AG08396 (cell line): ENCODE measurements at places on chromosomes 1 and 21.

DNA sequence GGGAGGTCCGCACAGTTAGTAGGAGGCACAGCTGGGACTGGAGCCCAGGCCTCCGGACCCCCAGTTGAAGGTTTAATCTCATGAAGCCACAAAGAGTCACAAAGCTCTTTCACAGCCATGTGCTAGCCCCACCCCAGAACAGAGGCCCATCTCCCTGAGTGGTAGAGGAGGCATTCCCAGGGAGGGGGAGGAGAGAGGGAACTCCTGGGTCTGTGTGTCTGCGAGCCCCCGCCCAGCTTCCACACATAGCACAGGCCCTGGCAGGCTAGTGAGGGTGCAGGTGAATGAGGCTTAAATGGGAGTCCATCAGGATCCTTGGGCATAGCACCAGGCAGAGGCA lies 197.8 kb downstream of the MATN1 start:
- DNase-seq: no peak

GRCh38 chr1:207973898-207974568 lies 63.1 kb upstream of the CD34 start:
- DNase-seq: no peak

DNA sequence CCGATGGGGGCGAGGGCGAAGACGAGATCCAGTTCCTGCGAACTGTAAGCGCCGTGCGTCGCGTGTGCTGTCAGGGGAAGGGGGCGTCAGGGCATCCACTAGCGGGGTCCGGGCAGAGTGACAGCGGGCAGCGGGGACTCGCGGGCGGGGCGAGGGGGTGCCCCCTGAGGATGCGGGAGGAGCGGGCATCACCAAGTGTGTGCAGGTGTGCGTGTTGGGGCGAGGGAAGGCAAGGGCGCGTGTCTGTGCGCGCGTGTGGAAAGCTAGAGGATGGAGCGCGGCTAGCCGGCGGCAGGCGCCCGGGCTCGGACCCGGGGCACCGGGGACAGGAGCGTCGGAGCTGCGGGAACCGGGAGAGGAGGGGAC lies 525 bp downstream of the RYR2 start:
- no peak for DNase-seq

GRCh38 chr1:98661544-98662355 lies at the start of gene SNX7:
Gene SNX7 (plus strand): TSS chr1:98661721. CDS start chr1:98661732, 11 bp downstream.
- DNase-seq: peak; percentile 95

GRCh38 chr1:58964428-58964827 lies 180.6 kb upstream of the JUN start:
- no peak for DNase-seq

DNA sequence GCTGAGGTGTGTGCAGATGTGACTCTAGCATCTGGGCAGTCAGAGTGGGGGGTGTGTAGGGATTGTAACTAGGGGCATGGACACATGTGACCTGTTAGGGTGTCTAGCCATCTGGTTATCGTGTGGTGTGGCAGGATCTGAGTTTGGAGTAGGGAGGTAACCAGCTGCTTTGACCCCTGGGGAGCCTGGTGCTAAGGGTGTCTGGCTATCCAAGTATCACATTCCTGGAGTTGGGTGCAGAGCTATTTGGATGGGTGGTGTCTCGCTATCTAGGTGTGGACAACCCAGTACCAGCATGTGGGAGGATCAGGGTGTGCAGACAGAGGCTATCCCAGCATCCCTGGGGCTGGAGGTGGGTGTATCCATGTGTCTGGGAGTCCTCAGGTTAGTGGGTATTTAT lies 4.7 kb downstream of the PTPRU start:
- no peak for DNase-seq

GRCh38 chr1:17856496-17857108 lies 101.5 kb downstream of the ACTL8 start:
- no peak for DNase-seq

GRCh38 chr1:180268556-180269075 lies 38.6 kb downstream of the LHX4 start:
- no peak for DNase-seq

DNA sequence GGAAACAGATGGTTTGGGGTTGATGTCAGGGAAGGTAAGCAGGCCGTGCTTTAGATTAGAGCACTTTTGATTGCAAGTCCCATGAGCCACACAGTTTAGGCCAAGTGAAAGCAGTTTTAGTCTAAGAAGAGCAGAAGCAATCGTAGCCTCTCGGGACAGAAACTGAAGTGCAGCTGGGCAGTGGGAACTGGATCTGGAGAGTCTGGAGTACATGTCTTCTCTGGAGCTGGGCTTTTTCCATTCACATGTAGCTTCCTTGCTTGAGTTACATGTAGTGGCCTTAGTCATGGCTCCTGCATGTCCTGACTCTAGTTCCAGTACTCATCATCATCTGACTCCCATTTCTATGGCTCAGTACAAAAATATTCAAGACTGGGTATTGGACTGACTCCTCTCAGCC lies 16.7 kb downstream of the CAMTA1 start:
- peak; percentile 43 for DNase-seq

GRCh38 chr1:180241716-180242544 lies 11.9 kb downstream of the LHX4 start:
- peak; percentile 49 for DNase-seq

DNA sequence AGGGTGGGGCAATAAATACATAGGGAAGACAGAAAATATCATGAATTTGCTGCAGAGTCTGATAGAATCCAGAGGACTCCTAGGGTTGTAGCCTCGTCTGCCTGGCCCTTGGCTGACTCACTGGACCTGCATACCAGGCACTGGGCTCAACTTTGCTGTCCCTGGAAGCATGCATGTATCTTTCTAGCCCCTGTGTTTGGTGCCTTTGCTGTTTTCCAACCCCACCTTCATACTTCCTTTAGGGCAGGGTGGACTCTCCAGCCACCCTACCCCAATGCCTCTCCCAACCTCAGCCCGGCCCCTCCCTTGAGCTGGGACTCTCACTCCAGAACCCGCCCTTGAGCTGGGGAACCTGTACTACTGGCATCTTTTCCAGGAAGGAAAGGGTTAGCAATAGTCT lies 1.2 kb downstream of the RAB25 start:
- DNase-seq: peak; percentile 42

DNA sequence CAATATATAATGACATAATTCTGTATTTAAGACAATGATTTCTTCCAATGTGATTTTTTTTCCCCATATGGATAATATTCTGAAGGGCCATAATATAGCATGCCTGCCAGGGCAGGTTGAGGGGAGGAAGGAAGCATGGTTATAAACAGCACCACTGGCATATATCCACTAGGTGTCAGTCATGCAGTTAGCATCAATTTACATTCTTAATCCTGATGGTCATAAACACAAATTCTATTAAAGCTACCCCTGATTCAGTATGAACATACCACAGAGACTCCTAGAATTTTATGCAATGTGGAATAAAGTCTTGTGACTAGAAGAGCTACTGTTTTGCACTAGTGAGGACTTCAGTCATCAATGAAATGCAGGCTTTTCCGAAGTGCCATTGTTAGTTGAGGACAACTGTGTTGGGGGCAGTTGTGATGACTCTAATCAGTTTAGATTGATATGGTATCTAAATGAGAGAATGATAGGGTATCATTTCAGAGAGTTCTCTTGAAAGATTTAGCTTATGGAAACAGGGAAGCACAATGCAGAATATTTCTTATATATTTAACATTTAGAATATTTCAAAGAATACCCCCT lies 342.7 kb upstream of the NR5A2 start:
- DNase-seq: peak; percentile 49

DNA sequence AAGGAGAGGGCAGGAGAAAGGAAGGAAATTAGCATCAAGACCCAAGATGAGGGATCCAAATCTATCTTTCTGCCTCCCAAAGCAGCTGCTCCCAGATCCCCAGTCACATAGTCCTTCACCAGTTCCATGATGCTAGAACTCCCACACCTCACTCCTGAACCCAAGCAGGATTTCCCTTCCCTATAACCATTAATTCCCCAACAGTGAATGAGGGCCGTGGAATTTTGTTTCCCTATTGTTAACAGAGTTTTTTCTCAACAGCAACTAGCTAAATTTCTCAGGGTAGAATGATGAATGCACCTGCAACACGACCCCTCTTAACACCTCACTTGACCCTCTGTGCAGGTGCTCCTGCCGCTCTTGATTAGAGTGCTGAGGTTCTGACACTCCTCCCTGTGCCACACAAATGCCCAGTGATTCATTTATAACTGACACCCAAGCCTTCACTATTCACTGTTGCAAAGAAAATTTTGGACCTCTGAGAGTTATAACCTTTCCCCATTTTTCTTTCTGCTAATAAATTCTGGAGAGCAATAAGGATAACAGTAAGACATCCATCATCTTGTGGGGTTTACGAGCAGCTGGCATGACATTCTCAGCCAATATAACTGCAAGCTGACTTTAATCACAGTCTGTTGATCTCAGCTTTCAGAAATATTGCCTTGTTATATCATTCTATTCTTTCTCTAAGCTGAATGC lies 25.4 kb upstream of the NPL start:
- DNase-seq: no peak

- DNase-seq: no peak
Observed at GRCh38 chr21:36792505-36792967, 93.6 kb downstream of the SIM2 start.

- DNase-seq: no peak
Observed at GRCh38 chr1:156394835-156395461, 25.9 kb downstream of the RHBG start.

DNA sequence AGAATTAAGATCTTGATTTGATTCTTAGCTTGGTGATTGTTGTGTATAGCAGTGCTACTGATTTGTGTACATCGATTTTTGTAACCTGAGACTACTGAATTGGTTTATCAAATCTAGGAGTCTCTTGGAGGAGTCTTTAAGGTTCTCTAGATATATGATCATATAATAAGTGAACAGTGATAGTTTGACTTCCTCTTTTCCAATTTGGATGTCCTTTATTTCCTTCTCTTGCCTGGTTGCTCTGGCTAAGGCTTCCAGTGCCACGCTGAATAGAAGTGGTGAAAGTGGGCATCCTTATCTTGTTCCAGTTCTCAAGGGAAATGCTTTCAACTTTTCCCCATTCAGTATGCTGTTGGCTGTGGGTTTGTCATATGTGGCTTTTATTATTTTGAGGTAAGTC lies 61.5 kb upstream of the LYST start:
- no peak for DNase-seq

DNA sequence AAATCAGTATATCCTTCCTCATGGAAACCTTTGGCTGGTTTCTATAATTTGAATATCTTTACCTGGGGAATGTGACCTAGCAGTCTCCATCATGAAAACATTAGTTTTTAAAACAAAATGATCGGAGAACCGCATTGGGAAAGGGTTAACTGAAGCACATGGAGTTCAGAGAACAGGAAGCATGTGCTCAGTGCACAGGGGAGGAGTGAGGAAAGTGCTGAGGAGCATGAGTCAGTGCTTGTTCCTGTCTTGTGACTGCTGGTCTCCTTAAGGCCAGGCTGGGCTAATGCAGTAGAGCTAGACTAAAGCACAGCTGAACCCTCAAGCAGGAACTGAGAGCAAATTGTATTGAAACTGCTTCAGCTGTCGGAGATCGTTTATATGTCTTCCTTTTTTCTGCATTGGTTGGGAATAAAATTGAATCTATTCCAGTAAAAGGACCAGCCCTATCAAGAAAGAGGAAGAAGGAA lies 5.8 kb downstream of the IFI16 start:
- peak; percentile 72 for DNase-seq

DNA sequence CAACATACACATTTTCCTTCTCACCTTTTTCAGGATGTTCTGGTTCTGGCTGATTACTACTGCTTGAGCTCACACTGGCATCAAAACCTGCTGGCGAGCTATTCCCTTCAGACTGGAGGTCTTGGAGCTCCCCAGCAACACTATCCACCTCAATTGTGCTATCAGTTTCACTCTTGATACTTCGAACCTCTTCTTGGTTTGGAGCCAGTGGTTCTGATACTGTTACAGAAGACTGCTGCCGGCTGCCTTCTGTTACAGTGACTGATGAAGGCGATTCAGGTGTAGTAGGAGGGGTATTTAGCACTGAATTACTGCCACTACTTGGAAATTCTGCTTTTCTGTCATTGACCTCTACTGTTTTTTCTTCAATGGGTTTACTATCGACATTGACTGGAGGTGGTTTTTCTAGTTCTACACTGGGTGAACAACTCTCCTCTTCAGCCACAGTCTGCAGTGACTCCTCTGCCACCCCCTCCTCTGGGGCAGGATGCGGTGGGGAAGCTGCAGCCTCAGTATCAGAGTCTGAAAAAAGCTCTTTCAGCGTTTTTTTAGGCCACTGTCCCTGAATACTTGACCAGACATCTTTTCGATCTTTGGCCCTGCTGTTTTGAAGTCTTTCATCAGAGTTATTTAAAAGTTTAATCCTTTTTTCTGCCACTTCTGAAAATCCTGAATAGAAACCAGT lies 20.7 kb upstream of the RBM34 start:
- DNase-seq: no peak

- DNase-seq: no peak
Observed at GRCh38 chr21:15443740-15444117, 286.1 kb upstream of the USP25 start.

GRCh38 chr1:11473491-11474034 lies 5.4 kb upstream of the DISP3 start:
- peak; percentile 39 for DNase-seq

DNA sequence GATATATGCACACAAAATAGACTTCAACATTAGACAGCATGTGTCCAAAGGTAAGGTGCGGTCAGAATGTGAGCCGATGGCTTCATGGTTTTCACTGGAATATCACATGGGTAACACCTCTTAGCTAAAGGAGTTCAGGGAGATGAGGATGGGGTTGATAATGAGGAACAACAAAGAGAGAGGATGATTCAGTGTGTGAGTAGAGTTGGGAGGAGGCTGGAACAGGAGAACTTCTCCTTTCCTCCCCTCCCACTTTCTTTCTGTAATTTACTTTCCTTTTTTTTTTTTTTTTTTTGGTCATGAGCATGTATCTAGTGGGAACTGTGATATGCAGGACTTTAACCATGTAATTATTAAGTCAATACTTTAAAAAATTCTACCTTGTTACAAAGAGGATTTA lies 99.4 kb downstream of the FASLG start:
- DNase-seq: no peak

GRCh38 chr1:155698382-155699038 lies 9.6 kb downstream of the DAP3 start:
- peak; percentile 43 for DNase-seq

GRCh38 chr1:7281821-7282220 lies 489.3 kb upstream of the VAMP3 start:
- peak; percentile 84 for DNase-seq

DNA sequence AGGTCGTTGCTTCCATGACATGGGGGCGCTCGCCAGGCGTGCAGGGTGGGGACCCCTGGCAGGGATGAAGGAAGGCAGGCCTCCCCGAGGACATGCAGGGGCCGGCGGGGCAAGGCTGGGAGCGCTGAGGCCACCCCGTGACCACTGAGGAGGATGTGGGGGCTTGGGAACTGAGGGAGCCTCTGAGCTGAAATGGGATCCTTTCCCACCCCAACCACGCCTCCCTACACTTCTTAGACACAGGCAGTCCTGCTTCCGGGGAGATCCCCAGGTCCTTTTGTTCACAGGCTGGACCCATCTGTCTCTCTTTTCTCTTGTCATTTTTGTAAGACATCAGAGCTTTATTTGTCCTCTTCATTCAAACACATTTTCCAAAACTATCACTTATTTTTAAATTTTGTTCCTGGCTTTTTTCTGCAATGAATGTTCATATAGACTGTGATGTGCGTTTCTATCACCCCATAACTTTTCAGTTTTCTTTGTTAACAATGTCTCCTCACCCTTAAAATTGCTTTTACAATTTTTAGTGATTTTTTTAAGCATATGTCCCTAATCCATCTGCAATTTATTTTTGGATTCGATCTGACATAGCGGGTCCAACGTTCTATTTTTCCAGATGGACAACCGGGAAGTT lies 156.7 kb upstream of the BACE2 start:
- no peak for DNase-seq

GRCh38 chr1:47178020-47178419 lies 11.8 kb downstream of the PDZK1IP1 start:
- DNase-seq: no peak

GRCh38 chr1:240765732-240766363 lies 153.9 kb upstream of the GREM2 start:
- peak; percentile 82 for DNase-seq
